ENCODE measurements at places on chromosomes 2 and 18.

GRCh38 chr2:106105151-106105922 is 88.8 kb downstream of the UXS1 start:
- no peak for DNase-seq

GRCh38 chr2:121130301-121130850 is 154.6 kb downstream of the TFCP2L1 start:
- no peak for DNase-seq

- DNase-seq = no peak
Measured at GRCh38 chr2:157172866-157173578, 84.5 kb upstream of the GALNT5 start.

GRCh38 chr2:229520691-229521096 is 193.7 kb downstream of the DNER start:
- DNase-seq = no peak

GRCh38 chr2:113711851-113712250 is 44.6 kb downstream of the SLC35F5 start:
- no peak for DNase-seq

GRCh38 chr2:159716857-159717256 is 4.6 kb downstream of the MARCHF7 start:
- no peak for DNase-seq

- DNase-seq = no peak
Measured at GRCh38 chr2:152071518-152071917, 27.3 kb downstream of the CACNB4 start.

DNA sequence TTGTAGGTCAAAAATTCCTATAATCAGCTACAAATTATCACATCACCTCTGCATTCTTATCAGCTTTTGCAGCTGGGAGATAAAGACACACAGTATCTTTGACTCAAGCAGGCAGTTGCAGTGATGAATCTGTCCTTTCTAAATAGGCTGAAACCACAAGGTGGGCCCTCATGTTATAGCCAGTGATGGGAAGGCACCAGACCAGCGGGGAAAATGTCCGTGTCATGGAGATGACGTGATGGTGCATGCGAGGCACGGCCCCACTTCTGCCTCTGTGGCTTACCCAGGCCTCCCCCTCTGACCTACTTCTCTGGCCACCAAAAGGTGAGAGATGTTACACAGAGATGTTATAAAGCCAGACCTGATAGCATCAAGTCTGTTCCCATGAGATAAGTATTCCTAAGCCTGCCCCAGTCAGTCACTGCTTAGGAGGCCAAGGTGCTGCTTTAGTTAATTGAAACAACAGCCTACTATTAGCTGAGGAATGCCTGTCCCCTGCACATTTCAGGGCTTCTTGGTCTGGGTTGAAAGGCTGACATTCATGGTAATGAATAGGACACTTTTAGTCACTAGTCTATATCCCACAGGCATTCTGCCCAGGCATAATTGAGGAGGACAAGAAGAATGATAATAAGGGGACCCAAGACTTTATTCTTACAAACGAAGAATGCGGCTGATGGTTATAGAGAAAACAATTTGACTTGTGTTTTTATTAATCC is 327.9 kb downstream of the LPIN1 start:
- DNase-seq = no peak

- peak; percentile 63 for DNase-seq
Measured at GRCh38 chr2:179218848-179219594, 45.6 kb downstream of the SESTD1 start.

GRCh38 chr2:66084948-66085590 is 349.9 kb upstream of the MEIS1 start:
- DNase-seq = no peak

- no peak for DNase-seq
Measured at GRCh38 chr2:109185338-109185737, 56.3 kb downstream of the SH3RF3 start.

DNA sequence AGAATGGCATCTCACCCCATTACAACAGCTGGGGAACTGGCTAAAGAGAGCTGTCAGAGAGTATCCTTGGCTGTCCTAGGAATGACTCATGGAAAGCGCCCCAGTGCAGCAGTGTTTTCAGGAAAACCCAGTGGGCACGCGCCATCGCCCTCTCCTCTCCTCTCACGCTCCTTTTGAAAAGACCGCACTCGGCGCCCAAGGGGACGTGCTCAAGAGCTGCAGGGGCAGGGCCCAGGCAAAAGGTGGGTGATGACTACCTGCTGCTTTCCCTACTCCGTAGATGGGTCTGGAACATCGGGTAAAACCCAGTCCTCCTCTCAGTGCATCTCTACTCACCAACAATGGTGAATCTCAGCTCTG is 68.1 kb downstream of the EMILIN2 start:
- DNase-seq = no peak

- DNase-seq = no peak
Measured at GRCh38 chr2:221353201-221353600, 218.9 kb downstream of the EPHA4 start.

DNA sequence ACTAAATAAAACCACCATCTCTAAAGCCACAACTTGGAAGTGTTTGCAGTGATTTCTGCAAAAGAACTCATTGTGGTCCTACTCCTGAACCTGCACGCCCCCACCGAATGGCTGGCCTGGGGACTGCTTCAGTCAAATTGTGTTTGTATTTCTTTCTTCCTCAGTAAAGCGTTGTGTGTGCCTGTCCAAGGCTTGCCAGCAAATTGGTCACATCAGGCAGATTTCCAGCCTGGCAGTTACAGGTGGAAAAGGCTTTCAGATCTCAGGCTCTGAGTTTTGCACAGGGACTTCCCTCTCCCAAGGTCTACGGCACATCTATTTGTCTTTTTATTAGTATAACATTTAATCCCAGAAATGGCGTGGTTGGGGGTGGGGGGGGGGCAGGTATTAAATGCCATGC is 54.0 kb upstream of the NOSTRIN start:
- DNase-seq = no peak

DNA sequence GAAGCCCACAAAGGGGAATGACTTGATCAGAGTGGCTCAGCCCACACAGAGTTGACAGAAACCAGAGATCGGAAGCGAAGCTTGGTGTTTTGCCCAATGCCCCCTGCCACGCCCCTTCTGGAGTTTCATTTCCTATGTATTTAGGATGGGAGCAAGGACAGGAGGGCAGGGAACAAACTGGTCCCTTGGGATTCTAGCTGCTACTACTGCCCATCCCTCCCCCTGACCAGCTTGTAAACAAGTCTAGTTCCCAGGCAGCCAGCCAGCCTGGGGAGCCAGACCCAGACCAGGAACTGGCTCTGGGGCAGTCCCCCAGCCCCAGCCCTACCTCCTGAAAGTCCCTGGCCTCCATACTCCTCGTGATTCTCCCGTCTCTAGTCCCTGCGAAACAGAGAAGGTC is 8.3 kb downstream of the WNT6 start:
- no peak for DNase-seq

DNA sequence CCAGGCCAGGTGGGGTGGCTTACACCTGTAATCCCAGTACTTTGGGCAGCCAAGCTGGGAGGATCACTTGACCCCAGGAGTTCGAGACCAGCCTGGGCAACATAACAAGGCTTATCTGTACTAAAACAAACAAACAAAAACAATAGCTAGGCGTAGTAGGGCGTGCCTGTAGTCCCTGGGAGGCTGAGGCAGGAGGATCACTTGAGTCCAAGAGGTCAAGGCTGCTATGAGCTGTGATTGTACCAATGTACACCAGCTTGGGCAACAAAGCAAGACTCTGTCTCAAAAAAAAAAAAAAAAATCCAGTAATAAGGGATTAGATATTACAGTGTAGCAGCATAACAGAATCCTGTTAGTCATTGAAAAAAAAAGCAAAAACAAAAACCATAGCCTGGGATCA is 223.2 kb upstream of the FOSL2 start:
- DNase-seq = no peak

DNA sequence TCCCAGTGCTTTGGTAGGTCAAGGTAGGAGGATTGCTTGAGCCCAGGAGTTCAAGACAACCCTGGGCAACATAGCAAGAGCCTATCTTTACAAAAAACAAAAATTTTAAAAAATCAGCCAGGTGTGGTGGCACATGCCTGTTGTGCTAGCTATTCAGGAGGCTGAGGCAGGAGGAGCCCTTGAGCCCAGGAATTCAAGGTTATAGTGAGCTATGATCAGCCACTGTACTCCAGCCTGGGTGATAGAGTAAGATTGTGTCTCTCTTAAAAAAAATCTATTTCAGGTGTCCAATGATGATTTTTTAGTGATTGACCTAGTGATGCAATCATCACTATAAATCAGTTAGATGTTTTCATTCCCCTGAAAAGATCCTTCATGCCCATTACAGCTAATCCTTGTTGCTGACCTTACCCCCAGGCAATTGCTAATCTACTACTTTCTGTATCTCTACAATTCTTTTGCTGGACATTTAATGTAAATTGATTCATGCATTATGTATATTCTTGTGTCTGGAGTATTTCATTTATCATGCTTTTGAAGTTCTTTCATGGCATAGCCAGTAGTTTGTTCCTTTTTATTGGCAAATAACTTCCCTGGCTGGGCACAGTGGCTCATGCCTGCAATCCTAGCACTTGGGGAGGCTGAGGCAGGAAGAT is 10.3 kb downstream of the MOCOS start:
- DNase-seq = no peak

GRCh38 chr2:98140210-98140609 is 53.2 kb downstream of the VWA3B start:
- DNase-seq = no peak

DNA sequence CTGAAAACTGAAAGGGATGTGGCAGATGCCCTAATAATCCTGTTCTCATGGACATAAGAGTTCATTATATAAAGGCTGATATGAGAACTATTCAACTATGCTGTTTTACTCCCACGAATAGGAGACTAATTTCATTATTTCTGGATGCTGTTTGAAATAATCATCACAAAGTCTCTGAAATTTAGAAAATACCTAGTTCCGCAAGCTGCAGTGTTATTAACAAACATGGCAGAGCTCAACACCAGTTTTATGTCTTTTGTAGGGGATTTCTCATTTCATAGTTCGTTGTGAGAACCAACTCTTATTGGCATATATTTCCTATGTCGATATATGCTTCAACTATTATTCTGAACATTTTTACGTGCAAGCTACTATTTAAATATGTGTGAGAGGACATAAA is 200.3 kb upstream of the SLC8A1 start:
- no peak for DNase-seq

- no peak for DNase-seq
Measured at GRCh38 chr2:53150146-53150545, 617.5 kb upstream of the CHAC2 start.

- peak; percentile 39 for DNase-seq
Measured at GRCh38 chr2:19899985-19900930, 1.5 kb downstream of the TTC32 start.

DNA sequence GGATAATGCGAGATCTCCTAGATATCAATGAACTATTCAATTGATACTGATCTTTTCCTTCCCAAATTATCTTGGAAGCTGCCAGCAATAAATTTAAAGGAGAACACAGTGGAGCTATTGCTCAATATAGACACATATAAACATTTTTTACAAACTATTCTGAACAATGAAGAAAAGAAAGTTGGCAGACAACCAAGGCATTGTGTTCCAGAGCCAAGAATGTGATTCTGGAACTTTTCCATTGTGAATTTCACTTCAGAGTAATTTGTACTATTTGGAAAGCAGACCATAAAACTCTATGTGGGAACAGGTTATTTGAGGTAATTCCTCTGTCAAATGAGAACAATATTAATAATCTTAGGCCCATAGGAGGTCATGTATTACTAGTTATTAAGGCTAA is 588.2 kb downstream of the IRS1 start:
- DNase-seq = no peak

DNA sequence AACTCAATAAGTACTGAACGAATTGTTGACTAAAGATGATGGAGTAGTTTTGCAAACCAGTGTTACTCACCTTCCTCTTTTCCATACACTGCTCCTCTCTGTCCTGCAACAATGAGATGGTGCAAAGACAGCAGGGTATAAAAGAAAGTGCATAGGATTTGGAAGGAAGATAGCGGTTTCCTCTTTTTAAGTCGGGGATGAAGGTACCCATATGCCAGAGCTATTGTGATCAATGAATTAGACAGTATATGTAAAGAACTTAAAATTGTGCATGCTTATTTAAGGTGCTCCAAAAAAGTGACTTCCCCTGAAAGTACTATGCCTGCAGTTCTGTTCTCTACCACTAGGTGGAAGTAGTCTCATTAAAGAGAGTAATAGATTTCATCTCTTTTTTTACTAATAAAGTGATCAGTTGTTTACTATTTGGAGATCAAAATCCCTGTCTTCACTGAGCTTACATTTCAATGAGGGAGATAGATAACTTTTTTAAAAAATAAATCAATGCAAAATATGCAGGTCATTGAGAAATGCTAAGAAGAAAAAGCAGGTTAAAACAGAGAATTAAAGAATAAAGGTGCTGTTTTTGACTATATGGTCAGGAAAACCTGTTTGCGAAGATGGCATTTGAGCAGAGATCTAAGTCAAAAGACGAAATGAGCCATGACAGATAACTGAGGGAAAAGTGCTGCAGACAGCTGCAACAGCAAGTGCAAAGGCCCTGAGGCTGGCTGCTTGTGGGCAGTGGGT is 339.7 kb upstream of the SLC14A2 start:
- DNase-seq = peak; percentile 23

- no peak for DNase-seq
Measured at GRCh38 chr2:113838277-113838676, 51.6 kb upstream of the ACTR3 start.

- no peak for DNase-seq
Measured at GRCh38 chr2:271917-272316, 7.2 kb downstream of the ACP1 start.

GRCh38 chr2:157893611-157894010 is 17.5 kb upstream of the ACVR1 start:
- DNase-seq = no peak

- DNase-seq = no peak
Measured at GRCh38 chr18:78378403-78378802, 601.2 kb upstream of the SALL3 start.

GRCh38 chr2:200455958-200456421 is 53.9 kb downstream of the KCTD18 start:
- no peak for DNase-seq

DNA sequence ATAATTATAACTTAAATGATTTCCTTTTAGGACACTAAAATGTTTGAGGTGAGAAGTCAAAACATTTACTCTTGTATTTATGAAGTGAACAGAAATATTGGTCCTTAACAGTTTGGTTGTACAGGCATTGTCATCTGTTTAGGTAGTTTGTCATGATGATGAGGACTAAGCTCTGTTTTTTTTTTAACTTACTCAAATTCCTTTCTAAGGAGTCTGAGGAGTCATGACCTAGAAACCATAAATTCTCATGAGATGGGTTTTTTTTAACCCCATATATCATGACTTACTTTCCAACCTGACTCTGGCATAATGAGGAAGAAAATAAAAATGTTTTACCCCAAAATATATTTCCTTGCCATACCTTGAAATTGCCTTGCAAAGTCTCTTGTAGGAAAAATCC is 1176.2 kb downstream of the SUCLG1 start:
- no peak for DNase-seq
